ENCODE measurements at places on chromosomes 12 and 14.
A peak's percentile ranks its signal among the peaks of the same experiment; 100 is the strongest.

GRCh38 chr12:88903333-88903732, 323.1 kb upstream of the KITLG start:
- no peak for DNase-seq

DNA sequence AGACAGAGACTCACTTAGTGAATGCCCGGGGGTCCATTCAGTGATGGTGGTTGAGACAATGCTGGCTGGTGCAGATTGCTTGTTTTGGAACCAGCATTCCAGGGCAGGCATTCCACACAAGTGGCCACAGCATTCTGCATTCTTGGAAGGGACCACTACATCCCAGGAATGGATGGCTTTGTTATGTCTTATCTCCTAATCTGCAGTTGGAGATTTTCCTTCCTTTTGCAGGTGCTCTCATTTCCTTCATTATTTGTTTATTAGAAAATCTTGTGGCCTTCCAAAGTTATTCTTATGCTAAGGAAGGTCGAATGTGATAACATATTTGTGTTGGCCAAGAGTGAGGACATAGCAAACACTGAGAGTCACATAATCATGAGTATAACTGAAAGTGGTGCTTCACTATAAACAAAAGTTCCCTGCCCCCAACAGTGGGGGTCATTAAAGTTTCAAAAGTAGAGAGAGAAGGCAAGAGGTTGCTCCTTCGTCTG, 66.0 kb downstream of the BMP4 start:
- DNase-seq: no peak

GRCh38 chr12:111406474-111407376, 1.0 kb downstream of the SH2B3 start:
- DNase-seq: peak; percentile 81

- no peak for DNase-seq
These were observed 48.0 kb downstream of the TDP1 start for GRCh38 chr14:90003526-90004307.

All from pons (tissue), 1 donor.